ENCODE measurements at places on chromosomes 16 and 17. TPM values are rescaled to one million over a fixed set of nuclear protein-coding genes. Genes with fewer than 3 reads are reported as not detected.

DNA sequence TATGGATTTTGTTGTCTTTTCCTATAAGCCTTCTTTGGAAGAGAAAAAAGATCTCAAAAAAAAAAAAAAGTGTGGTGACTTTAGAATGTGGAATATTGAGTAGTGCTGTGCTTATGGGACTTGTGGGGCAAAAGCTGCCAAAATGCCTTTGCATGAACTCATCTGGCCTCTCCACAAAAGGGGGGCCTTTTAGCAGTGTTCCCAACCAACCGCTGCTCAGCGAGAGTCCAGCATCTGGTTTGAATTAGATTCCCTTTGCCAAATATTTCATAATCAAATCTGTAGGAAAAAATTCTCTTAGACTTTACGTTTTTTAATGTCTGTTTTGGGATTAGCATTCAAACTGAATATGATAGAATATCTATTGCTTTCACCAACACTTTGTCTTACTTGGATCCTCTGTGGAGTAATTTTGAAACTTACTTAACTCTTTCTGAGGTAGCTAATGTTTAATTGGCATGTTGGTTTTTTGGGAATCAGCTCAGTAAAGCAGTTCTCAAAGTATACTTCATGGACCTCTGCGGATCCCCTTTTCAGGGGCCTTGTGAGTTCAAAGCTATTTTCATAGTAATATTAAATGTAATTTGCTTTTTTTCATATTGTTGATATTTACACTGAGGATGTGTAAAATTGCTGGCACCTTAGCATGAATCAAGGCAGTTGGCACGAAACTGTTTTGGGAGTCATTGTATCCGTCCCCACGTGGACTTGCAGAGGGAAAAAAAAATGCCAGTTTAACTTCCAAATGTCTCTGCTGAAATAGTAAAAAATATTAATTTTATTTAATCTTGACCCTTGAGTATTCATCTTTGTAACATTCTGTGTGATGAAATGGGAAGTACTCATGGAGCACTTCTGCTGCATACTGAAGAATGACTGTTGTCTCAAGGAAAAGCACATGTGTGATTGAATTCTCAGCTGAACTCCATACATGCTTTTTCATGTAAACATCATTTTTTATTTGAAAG lies 34.7 kb upstream of the VPS4A start:
- no peak for DNase-seq

- DNase-seq, result no peak
Observed at GRCh38 chr16:19860166-19861041, 24.2 kb downstream of the GPRC5B start.

DNA sequence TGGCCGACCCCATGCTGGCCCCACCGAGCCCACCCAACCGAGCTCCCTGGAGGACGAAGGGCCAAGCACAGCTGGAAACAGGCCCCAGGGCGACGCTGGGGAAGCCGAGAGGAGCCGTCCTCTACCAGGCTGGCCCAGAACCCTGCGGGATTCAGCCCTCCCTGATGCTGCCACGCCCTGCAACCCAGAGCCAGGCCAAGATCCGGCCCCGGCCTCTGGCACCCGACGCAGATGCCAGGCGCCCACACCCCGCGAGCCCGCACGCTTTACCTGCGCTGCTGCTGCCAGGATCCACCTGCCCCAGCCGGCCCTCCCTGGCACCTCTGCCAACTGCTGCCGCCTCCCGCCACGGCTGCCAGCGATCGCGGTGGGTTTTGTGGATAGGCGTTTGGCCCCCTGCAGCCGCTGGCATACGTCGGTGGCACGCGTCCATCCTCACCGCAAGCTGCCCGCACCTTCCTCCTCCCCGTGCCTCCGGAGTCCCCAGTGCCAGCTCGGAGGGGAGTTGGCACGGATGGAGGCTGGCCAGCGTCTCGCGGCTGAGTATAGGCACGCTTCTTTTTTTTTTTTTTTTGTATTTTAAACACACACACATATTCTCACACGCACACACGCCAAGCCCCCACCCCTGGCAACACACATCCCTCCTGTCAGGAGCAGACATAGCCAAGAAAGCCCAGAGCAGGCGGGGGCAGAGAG lies 41.3 kb upstream of the ACSF3 start:
- peak; percentile 78 for DNase-seq

GRCh38 chr16:1325261-1325660 lies 8.2 kb upstream of the BAIAP3 start:
- DNase-seq, result no peak

The KCNAB3 gene
- 1.2 TPM for total RNA-seq

The KCTD19 gene
- total RNA-seq, result not detected

The CTF1 gene
- 5.0 TPM for total RNA-seq

DNA sequence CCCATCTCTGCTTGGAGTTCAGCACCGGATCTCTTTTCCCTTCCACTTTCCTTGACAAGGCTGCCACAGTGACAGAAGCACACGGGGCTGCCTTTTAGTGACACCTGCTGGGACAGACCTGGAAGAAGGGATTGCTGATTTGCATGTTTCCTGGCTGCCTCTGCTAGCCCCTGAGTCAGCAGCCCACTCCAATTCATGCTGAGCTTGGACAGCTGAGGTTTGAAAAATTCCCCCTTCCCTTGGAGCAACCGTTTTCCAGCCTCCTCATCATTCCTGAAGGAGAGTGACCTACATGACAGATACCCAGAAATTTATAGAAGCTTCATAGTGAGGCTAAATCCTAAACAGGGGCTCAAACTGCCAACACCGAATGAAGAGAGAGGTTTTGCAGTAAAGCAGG lies 18.8 kb upstream of the RBL2 start:
- DNase-seq, result no peak

DNA sequence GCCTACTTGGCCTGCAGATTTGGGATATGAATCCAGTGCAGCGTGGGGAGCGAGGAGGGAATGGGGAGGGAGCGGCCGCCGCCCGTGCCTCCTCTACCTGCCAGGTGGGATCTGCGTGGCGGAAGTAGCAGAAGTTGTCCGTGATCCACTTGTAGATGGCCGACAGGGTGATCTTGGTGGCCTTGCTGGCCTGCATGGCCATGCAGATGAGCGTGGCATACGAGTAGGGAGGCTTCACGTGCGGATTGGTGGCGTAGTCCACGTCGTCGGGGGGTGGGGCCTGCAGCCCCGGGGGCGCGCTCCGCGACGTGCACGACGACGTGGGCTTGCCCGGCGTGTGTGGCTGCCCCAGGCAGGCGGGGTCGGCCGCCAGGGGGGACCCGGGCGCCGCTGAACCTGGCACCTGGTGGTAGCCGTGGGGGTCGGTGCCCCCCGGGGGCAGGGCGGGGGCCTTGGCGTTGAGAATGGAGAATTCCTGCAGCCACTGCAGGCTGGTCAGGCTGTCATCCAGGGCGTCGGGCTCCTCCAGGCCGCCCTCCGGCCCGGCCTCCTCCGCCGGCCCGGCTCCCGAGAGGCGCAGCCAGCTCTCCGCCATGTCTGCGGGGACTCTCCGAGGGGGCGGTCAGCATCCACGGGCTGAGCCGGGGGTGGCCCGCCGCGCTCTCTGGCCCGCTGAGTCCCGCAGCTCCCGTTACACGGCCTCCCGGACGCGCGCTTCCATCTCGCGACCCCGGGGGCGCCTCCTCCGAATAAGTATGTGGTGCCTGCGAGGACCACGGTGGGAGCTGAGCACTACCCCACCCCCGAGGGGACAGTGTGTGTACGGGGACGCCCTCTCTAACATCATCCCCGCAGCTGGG lies 1.0 kb downstream of the FOXJ1 start:
- DNase-seq, result peak; percentile 79

- DNase-seq, result no peak
Observed at GRCh38 chr17:80511222-80512180, 33.1 kb upstream of the RPTOR start.

The SLC6A2 gene
- not detected for total RNA-seq

- DNase-seq, result peak; percentile 94
Observed at GRCh38 chr16:68040506-68041288, 17.6 kb downstream of the DUS2 start.

DNA sequence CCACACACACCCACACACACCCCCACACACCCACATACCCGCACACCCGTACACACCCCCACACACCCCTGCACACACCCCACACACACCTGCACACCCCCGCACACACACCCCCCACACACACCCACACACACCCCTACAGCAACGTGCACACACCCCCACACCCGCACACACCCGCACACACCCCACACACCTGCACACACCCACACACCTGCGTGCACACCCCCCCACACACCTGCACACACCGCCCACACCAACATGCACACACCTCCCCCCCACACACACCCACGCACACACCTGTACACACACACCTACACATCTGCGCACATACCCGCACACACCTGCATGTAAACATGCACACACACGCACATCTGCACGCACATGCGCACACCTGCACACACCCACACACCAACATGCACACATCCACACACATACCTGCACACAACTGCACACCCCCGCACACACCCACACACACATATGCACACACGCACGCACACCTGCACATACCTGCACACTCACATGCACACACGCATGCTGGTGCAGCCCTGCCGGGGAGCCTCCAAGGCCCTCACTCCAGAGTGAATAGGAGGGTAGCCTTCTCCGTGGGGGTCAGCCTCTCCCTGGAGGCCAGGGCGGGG lies 7.5 kb downstream of the ASPSCR1 start:
- DNase-seq, result no peak

DNA sequence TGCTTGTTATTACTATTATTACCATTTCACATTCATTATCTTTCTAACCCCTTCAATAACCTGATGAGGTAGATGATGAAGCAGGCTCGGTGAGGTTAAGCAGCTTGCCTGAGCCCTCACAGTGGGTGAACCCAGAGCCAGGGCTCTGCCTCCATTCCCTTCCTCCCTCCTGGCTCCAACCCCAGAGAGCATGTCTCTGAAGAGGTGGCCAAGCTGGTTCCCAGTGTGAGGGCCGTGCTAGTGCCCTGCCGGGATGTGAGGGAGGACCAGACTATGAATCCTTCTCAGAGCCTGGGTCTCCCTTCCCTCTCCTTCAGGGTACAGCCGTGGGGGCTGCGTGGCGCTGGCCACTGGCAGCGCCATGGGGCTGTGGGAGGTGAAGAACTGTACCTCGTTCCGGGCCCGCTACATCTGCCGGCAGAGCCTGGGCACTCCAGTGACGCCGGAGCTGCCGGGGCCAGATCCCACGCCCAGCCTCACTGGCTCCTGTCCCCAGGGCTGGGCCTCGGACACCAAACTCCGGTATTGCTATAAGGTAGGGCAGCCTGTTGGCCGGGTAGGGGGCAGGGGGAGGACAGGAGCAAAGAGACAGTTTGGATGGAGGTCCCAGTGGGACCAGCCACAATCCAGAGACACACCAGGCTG lies 49.6 kb downstream of the MRC2 start:
- peak; percentile 72 for DNase-seq

- DNase-seq, result peak; percentile 94
Observed at GRCh38 chr17:45235416-45236281, 14.0 kb downstream of the FMNL1 start.
